AG08395 (cell line): ENCODE measurements at places on chromosomes 1 and 21.

- no peak for DNase-seq
Measured at GRCh38 chr21:37532868-37533780, 166.6 kb downstream of the DYRK1A start.

DNA sequence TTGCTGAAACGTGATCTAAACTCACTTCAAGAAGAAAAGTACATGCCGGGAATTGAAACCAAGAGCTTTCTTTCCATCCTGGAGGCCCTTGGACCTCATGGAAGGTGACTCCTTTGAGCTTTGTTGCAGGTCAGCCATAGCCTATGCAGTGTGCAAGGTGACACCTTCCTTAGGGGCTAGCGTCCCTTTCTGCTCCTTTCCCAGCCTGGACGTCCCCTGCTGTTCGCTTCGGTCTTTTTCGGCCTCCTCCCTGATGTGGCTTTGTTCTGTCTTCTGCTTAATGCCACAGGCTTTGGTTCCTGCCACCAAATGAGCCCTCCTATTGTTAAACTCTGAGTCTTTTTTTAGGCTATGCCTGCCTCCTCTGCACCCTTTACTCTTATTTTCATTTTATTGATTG lies 308.8 kb downstream of the BRINP2 start:
- DNase-seq = no peak

GRCh38 chr21:41567901-41568510 lies 60.0 kb upstream of the TMPRSS2 start:
- DNase-seq = no peak

- DNase-seq = no peak
Measured at GRCh38 chr21:34865400-34866241, 183.5 kb downstream of the RUNX1 start.

GRCh38 chr1:193540511-193540910 lies 354.1 kb upstream of the B3GALT2 start:
- DNase-seq = no peak

- DNase-seq = no peak
Measured at GRCh38 chr1:181409981-181410380, 73.3 kb upstream of the CACNA1E start.

DNA sequence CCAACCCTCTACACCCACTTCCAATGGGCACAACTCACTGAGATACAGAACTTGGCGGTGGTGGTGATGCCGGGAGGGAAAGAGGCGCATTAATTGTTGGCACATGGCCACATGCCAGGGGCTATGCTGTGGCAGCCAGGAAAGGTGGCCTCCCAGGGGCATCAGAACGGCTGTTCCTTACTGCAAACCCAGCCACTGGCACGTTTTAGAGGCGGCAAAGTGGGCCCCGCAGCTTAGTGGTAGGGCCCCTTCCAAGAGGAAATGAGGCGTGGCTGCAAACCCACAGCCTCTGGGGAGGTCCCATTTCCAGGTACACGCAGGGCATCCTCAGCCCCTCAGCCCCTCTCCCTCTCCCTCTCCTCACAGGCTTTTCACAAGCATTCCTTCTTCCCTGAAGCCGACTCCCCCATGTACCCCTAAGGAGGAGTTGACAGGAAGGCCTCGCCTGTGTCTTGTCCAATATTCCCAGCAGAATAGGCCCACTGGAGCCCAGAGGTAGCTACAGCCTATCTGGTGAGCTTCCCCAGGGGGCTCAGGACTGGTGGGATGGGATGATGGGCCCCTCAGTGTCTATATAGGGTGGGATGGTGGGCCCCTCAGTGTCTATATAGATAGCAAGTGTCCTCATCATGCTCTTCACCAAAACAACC lies 166.2 kb downstream of the CLIC6 start:
- no peak for DNase-seq

DNA sequence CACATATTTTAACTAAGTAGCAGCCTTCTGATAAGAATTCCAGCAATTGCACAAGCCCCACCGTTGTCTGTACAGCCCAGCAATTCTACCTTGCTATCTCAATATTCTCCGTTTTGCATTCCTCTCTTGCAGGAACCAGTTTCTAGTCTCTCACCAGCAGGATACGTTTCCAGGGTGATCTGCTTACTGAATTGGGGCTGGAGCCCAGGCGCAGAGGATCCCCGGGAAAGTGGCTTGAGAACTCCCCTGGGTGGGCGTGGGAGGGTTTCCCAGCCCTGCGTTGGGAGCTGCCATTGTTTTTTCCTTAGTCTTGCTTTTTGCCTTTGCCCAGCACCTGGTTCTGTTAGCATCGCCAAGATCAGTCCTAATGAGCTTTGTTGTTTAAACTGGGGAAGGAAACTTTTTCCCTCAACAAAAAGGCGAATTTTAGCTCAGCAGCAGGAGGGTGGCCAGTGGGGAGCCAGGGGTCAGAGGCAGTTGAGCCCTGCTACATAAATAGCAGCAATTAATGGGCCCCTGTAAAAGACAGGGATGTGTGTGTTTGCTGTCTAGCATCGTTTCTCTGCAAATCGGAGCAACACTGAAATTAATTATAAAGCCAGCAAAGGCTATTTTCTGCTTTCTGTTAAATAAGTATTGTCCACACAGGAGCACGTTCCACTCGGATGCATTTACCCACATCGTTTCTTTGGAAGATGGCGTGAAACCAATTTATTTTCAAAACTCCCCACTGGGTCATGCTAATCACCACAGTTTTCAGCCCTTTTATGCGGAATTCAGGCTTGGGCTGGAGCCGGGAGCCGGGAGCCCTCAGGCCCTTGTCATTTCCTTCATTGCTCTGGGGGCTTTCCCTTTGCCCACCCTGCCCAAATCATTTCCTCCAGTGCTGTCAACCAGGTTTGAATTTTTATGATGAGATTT lies 36.6 kb downstream of the HUNK start:
- DNase-seq = no peak

GRCh38 chr1:161954466-161954865 lies 69.2 kb downstream of the OLFML2B start:
- DNase-seq = peak; percentile 29

- DNase-seq = no peak
Measured at GRCh38 chr1:164742745-164743144, 183.8 kb downstream of the PBX1 start.

- DNase-seq = peak; percentile 9
Measured at GRCh38 chr1:50968821-50969610, 1.0 kb upstream of the CDKN2C start.

GRCh38 chr1:208369658-208370057 lies 125.5 kb upstream of the PLXNA2 start:
- DNase-seq = no peak

- no peak for DNase-seq
Measured at GRCh38 chr1:170699696-170700095, 35.8 kb downstream of the PRRX1 start.

DNA sequence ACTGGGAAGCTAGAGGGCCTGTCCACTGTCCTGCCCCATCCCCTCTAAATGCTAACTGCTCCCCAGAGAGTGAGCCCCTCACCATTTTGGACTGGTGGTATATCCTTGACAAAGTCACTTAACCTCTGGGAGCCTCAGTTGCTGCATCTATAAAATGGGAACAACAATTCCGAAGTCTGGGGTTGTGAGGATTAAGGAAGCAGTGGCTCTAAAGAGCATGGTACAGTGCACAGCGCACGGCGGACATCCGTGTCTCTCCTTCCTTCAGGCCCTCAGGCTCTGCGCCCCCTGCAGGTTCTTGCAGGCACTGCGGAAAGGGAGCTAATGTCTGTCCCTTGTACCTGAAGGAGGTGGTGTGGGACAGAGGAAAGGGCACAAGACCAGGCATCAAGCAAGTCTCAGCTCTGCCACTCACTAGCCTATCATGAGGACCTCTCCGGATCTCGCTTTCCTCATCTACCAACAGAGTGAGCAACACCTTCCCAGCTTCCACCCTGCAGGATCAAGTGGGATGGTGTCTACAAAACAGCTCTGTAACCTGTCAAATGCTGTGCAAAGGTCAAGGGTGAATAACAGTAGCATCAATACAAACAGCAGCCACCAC lies 20.1 kb downstream of the ECE1 start:
- DNase-seq = peak; percentile 80

- DNase-seq = peak; percentile 92
Measured at GRCh38 chr1:156751757-156752481, 444 bp upstream of the HDGF start.

DNA sequence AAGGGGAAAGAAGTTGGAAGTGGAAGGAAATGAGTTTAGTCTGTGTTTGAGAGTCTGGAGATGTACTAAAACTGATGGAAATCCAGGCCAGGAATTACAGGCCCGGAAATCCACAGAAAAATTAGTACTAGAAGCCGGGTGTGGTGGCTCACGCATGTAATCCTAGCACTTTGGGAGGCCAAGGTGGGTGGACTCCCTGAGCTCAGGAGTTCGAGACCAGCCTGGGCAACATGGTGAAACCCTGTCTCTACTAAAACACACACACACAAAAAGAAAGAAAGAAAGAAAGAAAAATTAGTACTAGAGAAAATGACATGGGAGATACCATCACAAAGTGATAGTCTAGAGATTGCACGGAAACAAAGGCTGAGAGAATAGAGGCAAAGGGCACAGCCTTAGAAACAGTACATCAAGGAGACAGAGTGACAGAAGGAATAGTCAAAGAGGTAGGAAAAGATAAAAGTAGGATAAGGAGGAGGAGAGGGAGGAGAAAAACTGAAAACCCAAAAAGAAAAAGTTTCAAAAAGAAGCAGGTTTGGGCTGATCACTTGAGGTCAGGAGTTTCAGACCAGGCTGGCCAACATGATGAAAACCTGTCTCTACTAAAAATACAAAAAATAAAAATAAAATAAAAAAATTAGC lies 4.8 kb upstream of the TAF13 start:
- DNase-seq = no peak

DNA sequence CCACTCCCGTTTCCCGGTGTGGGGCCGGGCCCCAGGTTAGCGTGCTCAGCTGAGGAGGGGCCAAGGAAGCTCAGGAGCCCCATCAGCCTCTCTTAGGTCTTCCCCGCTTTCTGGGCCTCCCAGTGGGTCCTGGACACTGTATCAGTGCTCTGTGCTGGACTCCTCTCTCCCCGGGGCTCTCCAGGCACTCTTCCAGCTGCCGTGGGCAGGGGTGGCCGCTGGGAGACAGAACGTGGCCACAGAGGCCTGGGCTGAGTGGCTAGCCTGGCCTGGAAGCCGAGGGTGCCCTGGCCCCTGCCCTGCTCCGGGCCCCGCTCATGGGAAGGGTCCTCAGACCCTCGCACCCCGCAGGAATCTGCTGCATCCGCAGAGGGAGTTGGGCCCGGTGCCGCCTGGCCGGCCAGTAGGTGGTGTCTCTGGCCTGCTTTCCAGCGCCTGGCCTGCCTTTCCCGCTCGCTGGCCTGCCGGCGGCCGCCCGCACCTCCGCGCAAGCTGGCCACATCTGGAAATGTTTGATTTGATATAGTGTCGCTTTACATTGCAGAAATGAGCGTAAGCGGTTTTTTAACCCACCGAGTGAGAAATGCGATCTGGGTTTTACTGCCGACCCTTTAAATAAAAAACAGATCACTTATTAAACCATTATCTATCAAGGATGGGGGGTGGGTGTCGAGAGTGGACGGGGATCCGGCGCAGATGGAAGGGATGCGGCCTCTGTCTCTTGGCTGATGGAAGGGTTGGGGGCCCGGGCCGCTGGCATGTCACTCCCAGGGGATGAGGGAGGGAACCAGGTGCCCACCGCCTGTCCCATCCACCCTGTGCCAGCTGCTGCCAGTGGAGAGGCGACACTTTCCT lies 74.4 kb upstream of the TTC34 start:
- no peak for DNase-seq

DNA sequence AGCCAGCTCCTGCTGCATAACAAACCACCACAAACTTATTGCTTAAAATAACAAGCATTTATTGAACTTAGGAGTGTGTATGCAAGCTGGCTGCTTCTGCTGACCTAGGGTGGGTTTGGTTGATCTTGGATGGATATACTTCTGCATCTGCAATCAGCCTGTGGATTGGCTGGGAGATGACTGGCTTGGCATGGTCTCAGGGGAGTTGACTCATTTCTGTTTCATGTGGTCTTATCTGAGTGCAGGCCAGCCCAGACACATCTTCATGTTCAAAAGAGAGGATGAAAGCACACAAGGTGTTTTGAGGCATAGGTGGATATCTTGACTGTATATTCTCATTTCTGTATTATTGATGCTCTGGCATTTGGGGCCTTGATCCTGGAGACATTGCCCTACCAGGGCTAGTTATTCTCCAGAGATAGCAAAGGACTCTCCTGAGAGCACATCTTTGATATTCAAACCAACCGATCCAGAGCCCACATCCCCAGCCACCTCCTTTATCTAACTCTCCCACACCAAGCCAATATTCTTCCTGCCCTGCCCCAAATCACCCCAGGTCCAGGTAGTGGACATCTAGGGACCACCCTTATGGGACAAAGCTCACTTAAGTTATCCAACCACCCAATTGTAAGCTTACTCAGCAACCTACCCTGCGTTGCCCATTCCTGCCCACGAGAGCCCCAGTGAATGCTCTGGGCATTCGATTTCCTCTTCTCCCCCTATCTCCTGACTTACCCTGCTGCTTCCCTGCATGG lies 350.8 kb downstream of the PTPRU start:
- no peak for DNase-seq

DNA sequence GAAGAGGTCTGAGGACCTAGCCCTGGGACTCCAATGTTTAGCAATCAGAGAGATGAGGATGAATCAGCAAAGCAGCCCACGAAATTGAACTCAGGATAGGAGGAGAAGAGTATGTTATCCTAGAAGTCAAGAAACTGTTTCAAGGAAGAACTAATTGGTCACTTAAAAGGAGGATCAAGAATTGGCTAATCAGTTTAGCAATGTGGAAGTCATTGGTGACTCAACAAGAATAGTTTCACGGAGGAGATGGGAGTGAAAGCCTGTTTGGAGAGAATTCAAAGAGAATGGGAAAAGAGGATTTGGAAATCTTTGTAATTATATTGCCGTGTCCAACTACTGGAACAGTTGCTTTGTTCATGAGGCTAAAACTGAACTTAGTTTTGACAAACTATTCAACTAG lies 7.4 kb downstream of the HMCN1 start:
- DNase-seq = peak; percentile 73

DNA sequence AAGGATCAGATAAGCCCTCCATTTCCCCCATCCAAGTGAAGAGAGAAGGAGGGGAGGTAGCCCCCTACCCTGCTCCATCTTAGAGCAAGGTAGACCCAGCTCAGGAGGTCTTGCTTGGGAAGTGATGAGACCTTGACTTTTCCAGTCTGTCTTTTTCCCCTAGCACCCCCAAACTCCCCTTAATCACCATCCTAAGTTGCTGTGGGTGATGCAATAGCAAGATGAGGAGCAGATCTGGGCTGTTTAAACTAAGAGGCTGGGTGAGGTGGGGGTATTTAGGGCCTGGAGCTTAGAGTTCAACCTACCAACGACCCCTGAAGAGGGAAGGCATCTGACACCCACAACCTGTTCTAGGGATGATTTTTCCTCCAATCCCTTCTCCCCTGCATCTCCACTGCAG lies 1.7 kb downstream of the ATP1A2 start:
- no peak for DNase-seq

GRCh38 chr1:33654267-33654834 lies 181.9 kb downstream of the ZSCAN20 start:
- peak; percentile 58 for DNase-seq

DNA sequence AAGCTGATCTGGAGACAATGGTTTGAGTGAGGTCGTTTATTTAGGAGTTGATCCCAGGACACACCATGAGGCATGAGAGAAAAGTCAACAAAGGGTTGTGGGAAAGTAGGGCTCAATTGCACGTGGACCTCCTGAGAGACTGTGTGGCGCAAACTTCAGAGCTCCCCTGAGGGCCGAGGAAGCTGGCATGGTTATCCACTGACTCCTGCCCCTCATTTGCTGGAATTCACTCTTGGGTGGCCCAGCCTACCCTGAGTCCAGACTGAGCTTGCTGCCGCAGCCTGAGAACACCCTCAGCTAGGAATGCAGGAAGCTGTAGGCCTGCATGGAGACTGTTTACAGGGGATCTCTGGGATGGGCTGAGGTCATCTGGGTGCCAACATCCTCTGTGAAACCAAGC lies 301.0 kb downstream of the RWDD3 start:
- no peak for DNase-seq

- no peak for DNase-seq
Measured at GRCh38 chr1:62991152-62991551, 207.2 kb downstream of the ATG4C start.
